ENCODE measurements at places on chromosomes 1 and 21.

DNA sequence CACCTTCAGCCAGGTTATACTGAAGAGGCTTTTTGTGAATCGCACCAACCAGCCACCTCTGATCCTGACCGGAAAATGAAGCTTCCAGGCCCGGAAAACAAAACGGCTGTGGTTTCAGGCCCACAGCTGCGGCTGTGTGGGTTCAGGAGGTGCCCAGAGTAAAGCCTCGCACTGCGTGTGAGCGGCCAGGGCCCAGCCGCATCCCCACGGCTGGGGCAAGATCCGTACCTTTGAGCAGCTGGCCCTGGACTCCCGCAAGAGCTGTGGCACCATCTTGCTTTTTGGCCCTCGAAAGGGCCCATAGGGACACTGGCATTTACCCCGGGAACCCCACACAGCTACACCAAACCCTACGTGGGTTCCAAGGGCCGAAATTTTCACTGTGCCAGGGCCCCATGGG lies 63.0 kb downstream of the GLUL start:
- no peak for DNase-seq

DNA sequence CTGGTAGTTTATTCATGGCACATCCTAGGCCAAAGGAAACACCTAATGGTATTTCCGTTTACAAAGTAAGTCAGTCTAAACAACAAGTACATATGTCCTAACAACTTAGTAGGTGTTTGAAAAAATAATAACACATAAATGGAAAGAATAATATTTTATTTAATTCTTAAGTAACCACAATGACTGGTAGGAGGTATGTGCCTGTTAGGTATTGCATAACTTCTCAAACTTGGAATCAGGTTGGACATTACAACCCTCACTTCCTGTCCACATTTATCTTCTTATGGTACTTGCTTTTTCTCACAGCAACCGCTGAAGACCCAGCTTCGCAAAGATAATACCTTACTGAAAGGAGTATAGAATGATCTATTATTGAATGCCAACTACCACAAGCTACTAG lies 64.2 kb downstream of the VPS13D start:
- no peak for DNase-seq

- DNase-seq, result no peak
Measured at GRCh38 chr1:215418876-215419447, 148.1 kb upstream of the KCTD3 start.

GRCh38 chr1:245621589-245621988 lies 466.8 kb downstream of the KIF26B start:
- DNase-seq, result peak; percentile 30

GRCh38 chr1:152855661-152856060 lies 4.1 kb upstream of the LCE7A start:
- no peak for DNase-seq

DNA sequence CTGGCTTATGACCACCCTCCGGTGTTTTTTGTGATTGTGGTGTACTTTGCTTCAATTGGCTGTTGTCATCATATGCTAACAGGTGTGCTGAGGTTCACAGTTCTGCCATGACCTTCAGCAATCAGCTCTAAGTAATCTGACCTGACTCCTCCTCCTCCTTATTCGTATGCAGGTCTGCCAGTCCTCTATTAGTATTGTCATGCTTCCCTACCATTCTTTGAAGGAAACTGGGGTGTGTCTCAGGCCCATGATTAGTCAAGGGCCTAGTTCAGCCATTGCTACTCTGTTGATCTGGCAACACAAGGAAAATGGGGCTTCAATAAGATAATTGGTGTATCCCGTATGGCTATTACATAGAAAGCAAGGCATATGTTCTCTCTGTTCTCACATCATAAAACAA lies 332.3 kb upstream of the DPYD start:
- DNase-seq, result no peak

DNA sequence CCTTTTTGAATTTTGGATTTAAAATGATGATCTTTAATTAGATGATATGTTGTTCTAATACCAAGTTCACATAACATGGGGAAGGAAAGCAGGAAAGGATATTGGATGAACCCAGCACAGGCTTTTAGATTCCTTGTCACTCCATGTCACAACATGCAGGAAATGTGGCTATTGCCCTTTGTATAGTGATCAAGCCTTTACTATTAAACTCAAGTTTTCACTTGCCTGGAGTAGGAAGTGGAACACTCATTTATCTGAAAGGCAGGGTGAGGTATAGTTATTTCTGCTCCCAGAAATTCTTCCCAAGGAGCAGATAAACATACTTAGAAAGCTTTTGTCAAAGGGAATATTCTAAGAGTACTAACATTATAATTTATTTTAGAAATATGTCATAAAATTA lies 37.2 kb upstream of the BCAS2 start:
- DNase-seq, result no peak

GRCh38 chr21:40422896-40423635 lies 423.9 kb downstream of the DSCAM start:
- DNase-seq, result no peak

DNA sequence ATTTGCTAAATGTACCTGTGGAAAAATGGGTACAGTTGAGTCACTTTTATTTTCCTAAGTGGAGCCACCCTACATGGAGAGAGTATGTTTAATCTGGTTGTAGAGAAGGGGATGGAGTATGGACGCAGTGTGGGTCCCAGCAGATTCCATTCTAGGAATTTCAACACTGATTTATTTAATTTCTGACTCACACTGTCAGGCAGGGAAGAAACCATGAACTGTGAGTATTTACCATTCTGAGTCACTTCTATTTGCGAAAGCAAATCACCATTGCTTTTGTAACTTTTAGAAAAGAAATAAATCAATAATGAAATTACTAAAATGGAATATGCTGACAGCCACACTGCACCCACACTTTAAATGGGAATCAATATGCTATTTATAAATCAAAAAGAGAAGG lies 339.0 kb downstream of the DSCAM start:
- no peak for DNase-seq

GRCh38 chr1:224879162-224879803 lies 50.2 kb upstream of the DNAH14 start:
- no peak for DNase-seq

GRCh38 chr1:58883037-58883887 lies 99.4 kb upstream of the JUN start:
- DNase-seq, result peak; percentile 26

GRCh38 chr21:43189936-43190335 lies 21.1 kb downstream of the CRYAA start:
- no peak for DNase-seq

GRCh38 chr1:93715529-93716126 lies 34.0 kb upstream of the BCAR3 start:
- peak; percentile 36 for DNase-seq

DNA sequence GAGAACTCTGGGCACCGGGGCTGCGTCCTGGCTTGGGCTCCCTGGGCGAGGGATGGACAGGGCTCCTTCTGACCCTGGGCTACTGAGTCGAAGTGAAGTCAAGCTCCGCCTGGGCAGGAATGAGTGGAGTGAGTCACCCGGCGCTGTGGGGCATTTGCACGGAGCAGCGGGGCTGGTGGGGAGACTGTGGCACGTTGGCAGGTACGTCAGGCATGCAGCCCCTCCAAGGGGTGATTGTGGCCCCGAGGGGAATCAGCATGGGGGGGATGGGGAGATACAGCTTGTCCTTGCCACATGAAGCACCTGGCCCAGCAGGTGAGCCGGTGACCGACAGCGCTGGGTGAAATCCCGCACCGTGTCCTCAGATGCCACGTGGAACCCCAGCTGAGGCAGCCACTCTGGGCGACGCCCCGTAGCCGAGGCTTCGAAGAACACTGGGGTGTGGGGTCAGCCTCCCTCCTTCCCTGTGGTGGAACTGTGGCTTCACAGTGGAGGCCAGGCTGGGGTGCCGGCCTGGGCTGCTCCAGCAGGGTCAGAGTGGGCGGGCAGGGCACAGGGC lies 62.3 kb downstream of the COL18A1 start:
- no peak for DNase-seq

GRCh38 chr1:3940754-3941345 lies 40.8 kb upstream of the C1orf174 start:
- DNase-seq, result no peak

DNA sequence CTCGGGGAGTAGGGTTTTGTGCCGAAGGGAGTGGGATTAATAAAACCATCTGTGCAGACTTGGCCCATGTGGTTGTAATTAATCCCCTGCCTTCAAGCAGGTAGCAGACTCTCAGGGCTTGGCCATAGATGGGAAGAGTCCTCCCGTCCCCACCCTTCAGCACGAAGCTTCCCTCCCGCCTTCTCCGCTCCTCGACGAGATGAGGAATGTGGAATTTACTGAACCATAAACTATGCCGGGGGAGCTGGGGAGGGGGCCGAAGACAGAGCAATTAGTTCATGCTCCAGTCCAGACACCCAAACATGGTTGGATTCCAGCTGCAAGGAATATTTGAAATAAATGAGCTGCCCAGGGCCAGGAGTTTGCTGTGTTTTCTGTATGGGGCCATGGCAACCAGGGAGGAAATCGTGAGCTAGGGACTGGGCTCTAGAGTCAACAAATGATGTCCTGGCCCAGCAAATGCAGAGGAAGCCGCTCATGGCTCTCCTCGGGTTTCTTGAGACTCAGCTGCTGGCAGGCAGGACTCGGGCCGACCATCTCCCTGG lies 78.8 kb downstream of the SPSB1 start:
- no peak for DNase-seq

- no peak for DNase-seq
Measured at GRCh38 chr1:158962983-158963382, 31.6 kb downstream of the PYHIN1 start.

GRCh38 chr1:61606448-61607312 lies 118.3 kb downstream of the TM2D1 start:
- no peak for DNase-seq

DNA sequence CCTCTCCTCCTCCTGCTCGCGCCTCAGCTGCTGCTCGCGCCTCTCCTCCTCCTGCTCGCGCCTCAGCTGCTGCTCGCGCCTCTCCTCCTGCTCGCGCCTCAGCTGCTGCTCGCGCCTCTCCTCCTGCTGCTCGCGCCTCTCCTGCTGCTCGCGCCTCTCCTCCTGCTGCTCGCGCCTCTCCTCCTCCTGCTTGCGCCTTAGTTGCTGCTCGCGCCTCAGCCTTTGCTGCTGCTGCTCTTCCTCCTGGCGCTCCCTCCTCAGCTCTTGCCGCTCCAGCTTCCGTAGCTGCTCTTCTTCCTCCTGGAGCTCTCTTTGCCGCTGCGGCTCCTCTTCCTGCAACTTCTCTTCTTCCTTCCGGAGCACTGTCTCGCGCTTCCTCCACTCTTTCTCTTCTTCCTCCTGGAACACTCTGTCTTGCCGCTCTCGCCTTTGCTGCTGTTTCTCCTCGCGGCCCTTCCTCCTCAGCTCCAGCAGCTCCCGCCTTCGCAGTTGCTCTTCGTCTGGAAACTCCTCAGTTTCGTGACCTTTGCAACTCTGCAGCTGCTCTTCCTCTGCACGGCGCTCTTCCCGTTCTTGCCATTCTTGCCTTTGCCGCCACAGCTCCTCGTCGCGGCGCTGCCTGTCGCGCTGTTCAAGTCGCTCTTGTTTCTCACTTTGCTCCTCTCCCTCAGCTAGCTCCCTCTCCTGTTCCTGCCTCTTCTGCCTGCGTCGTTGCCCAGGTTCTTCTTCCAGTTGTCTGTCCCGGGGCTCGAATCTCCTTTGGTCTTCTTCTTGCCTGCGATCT lies 3.0 kb downstream of the TCHH start:
- DNase-seq, result peak; percentile 11

DNA sequence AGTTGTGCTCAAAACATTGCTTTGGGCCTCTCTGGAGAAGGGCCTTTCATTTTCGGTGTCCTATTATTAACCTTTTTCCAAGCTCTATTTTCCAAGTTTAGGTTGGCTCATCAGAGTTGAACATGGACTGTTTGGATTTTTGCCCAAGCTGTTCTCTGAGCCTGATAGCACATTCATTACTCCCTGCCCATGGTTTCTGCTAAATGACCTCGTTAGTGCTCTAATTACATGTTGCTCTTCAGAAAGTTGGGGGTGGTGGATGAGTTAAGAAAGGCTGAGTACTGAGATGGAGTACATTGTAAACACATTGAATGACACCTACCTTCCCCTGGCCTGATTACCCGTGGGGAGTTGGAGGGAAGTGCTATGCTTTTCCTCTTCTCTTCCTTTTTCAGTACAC lies 38.9 kb downstream of the LMO4 start:
- no peak for DNase-seq

GRCh38 chr1:196598942-196599748 lies 9.1 kb downstream of the KCNT2 start:
- no peak for DNase-seq

DNA sequence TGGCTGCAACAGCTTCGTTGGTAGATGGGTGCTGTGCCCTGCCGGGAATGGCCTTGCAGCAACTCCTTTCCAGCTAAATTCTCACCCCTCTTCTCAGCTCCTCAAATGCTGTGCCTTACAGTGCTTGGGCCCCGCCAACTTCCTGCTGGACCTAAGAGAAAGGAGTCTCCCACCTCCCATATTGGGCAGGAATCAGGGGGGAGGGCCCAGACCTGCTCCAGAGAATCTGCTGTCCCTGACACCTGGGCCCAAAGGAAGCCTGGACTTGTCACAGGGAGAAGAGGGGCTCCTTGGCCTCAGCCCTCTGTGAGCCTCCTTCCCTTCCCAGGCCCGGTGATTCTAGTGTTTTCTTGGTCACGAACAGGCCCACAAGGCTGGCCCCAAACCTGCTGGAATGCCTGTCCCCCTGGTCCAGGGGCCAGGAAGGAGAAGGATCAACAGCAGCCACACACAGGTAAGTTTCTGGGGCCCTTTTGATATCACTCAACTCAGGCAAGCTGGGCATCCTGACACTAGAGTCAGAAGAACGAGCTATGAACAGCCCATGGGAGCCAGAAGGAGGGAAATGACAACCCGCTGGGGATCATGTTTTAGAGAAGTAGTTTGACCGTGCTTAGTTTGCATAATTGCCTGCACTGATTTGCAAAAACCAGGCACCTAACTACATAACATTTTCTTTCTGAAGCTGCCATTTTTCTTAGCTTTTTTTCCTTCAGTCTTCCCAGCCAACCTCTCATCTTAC lies 86.2 kb downstream of the CD247 start:
- DNase-seq, result no peak

- DNase-seq, result no peak
Measured at GRCh38 chr1:88813471-88813870, 77.9 kb downstream of the GTF2B start.

DNA sequence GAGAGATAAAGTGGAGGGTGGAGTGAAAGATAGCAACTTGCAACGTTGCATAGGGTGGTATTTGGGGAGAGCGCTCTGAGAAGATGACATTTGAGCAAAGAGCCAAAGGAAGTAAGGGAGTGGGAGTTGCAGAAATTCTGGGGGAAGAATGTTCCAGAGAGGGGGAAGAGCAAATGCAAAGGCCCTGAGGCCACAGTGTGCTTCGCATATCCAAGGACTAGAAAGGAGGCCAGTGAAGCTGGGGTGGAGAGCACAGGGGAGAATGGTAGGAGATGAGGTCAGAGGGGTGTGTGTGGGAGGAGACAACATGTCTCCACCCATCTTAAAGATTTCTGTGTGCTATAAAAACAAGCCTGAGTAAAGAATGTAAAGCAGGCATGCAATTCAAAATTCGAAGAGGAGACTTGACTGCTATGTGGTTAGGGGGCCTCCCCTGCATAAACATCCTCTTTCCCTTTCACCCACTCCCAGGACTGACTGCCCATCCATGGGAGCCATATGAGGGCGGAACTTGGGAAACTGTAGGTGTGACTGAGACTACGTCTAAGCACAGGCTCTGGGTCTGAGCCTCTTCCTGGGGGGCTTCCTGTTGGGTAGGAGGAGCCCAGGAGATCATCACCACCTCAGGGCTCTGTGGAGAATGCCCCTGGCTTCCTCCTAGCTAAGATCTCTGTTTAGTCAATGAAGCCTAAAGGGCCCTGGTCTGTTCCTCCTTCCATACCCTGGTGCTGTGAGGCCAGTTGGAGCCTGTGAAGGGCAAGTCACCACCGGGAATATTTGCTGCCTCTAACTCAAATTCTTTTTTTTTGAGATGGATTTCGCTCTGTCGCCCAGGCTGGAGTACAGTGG lies 2.9 kb upstream of the CLIC4 start:
- peak; percentile 56 for DNase-seq

Measured in activated CD8-positive, alpha-beta T cell treated with anti-CD3 and anti-CD28 coated beads for 36 hours (primary cell).